ENCODE measurements at places on chromosomes 6 and 20.

DNA sequence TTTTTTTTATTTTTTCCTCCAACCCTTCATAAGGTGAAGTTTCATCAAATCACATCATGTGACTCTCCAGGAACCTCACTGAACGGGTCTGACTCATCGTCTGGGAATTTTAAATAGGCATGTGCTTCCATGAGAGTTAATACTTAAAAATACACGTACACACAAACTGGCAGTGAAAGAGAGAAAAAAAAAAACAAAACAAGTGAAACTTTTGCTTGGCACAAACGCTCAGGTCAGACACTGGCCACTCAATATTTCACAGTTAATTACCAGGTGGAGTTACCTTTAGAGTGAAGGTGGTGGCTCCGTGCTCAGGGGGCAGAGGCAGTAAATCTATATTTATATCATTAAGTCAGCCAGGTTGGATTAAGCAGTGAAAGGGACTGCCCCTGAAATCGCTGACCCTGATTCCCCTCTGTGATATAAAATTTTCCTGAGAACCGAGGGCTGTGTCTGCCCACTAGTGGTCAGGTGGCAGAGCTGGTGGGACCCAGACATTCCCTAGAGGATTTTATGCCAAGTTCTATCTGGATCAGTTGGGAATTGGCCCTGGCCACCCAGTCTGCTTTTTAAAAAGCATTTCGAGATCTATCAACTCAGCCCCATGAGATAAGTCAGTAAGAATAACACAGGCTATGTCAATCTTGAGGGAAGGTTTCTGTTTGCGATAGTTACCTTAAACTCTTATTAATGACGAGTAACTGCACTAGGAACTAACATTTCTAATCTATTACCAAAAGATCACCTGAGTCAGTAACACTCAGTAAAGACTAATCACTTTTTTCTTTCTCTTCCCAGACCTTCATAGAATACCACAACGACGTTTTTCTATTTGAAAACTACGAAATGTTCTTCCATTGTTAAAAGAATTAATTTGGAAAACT lies 259.1 kb downstream of the HDGFL1 start:
- DNase-seq, result no peak

DNA sequence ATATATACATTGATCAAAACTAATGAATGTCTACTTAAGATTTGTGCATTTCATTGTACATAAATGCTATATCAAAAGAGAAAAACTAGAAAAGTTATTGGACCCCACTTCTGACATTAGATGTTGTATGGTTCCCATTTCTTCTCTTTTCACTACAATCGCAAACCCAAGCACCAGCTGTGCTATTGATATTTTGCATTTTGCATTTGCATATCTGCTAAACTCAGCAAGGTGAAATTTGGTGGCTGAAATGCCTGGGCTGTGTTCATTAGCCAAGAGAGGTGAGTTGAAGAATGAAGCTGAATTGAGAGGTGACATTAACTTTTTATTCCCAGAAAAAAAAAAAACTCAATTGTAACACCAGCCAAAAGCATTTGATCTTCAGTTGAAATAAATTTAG lies 232.1 kb upstream of the TENT5A start:
- DNase-seq, result no peak

- no peak for DNase-seq
Observed at GRCh38 chr6:28693751-28694443, 168.2 kb downstream of the GPX5 start.

- no peak for DNase-seq
Observed at GRCh38 chr20:19600042-19600441, 158.0 kb upstream of the RIN2 start.

DNA sequence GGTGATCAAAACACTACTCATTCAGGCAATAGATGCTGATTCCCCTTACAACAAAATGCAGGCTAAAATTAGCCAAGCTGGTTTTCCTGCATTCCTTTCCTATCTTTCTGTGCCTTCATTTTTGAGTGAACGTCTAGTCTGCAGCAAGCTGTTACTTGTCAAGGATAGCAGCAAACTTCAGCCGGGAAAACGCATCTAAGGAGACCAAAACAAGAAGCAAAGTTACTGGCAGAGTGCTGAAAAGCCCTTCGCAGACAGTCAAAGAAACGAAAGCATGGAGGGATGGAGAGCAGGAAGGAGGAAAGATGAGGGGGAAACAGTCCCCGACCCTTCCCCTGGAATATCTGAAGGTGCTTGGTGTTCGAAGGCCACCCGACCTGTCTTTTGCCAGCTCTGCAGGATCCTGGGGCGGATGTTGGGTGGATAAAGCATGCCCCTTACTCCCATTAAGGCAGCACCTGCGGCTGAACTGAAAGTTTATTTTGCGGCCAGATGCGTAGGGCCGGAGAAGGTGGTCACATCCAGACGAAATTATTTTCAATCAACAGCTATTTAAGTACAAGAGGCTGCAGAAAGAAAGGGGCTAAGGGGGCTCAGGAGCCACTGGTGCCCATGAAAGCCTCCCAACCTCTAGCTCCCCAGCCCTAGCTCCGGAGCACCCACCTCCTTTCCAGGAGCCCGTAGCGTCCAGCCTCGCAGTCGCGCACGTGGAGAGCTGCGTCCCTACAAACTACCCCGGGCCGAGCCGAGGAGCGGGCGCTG lies 538 bp downstream of the FERMT1 start:
- no peak for DNase-seq

DNA sequence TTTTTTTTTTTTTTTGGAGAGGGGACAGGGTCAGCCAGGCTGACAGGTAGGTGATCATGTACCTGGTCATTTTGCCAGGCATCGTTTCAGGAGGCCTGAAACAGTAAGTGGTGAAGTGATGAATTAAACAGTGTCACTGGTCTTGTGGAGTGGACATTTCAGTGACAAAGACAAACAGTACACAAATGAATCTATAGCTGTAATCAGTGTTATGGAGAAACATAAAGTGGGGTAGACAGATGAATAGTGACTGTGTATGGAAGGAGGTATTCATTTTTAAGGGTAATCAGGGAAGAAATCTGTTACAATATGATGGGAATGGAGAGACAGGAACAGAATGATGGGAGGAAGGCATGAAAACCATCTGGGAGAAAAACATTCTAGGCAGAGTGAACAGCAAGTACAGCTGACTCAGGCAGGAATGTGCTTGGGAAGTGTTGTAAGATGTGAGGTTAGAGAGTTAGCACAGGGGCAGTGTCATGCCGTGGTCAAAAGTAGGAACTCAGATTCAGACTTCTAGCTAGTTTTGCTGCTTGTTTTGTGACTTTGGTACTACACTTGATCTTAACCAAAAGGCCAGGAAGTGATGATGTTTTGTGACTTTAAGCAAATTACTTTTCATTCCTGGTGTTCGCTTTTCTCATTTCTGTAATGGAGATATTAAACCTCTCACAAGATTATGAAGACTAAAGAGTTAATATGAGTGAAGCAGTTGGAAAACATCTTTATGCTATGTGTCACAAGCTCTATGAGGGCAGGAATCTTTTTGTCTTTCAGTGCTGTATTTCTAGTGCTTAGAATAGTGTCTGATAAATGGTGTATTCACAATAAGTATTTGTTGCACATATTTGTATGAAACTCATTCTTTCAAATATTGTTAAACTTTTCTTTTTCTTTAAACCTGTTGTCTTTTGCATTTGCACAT lies 43.4 kb downstream of the QKI start:
- DNase-seq, result no peak

DNA sequence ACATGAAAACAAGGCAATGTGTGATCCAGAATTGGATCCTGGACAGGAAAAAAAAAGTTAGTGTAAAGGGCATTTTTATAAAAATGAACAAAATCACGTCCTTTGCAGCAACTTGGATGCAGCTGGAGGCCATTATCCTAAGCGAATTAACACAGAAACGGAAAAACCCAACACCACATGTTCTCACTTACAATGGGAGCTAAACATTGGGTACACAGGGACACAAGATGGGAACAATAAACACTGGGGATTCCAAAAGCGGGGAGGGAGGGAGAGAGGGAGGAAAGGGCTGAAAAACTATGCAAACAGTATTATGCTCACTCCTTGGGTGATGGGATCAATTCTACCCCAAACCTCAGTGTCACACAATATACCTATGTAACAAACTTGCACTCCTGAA lies 91.4 kb upstream of the BTBD3 start:
- DNase-seq, result no peak

- peak; percentile 63 for DNase-seq
Observed at GRCh38 chr6:39347906-39348585, 25.5 kb upstream of the KCNK16 start.

GRCh38 chr6:89037141-89037900 lies 43.2 kb upstream of the PNRC1 start:
- DNase-seq, result no peak

DNA sequence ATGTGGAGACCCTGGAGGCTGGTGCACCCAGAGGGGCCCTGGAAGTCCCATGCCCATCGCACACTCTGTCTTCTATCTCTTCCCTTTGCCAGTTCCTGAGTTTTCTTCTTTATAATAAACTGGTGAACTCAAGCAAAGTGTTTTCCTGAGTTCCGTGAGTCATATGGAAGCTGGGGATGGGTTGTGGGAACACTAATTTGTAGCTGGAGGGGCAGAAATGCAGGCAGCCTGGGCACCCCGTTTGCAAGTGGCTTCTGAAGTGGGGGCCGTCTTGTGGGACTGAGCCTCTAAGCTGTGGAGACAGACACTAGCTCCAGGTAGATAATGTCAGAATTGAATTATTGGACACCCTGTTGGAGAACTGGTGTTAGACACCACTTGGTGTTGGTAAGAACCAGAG lies 3.2 kb upstream of the PPP1R3G start:
- no peak for DNase-seq

- DNase-seq, result no peak
Observed at GRCh38 chr20:46324960-46325703, 16.8 kb upstream of the CDH22 start.

- DNase-seq, result no peak
Observed at GRCh38 chr20:49247792-49248191, 28.6 kb downstream of the DDX27 start.

Data from left ventricle myocardium inferior (tissue), 1 donor.